Activated T-cell treated with anti-CD3 and anti-CD28 coated beads, Interleukin-2, amount 50 U/mL, for 24 hours (primary cell): ENCODE measurements at places on chromosomes 5 and 9.

- DNase-seq, result no peak
Measured at GRCh38 chr5:74567411-74567995, 73.0 kb downstream of the ENC1 start.

- DNase-seq, result no peak
Measured at GRCh38 chr5:81639556-81639955, 111.3 kb downstream of the SSBP2 start.

- no peak for DNase-seq
Measured at GRCh38 chr5:164784230-164784629, 1278.8 kb downstream of the MAT2B start.

DNA sequence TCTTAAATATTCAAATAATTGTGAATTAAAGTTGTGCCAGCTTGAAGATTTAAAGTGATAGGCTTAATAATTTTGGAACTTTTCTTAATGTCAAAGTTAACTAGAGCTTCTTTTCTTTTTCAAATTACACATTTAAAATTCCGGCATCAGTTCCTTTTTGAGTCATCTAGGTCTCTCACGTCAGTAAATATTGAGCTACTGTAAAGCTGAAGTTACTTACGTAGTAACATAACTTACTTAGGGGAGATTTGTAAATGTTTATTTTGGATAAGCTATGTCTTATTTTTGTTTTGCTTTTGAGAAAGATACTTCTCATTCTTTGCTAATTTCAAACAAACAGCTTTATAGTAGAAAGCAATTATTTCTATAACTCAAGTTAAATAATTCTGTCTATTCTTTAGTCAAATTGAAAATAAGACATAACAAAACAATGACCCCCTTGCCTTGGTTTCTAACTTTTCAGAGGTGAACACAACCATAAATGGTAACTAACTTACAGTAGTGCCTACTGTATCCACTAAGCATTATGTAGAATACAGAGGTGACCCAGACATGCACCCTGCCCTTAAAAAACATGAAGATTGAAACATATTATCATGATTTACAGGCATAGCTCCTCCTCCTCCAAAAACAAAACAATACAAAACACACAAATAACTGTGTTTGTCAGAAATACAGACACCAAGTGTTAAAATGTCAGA, 29.8 kb downstream of the CD274 start:
- DNase-seq, result no peak

DNA sequence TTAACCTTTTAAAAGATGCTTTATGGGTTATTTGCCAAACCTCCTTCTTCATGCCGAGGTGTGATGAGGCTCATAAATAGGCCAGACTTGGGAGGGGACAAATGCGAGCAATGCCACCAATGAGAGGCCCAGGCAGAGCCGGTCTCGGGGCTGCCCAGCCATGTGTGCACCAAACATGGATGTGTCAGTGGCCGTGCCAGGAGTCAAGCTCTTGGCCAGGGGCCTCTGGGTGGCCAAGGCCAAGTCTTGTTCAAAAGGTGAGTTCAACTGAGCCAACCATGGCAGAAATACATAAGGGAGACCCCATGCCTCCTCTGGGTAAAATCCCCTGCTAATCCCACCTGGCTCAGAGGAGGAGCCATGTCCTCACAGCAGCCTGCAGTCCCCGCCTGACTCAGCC, 10.9 kb upstream of the LCN15 start:
- DNase-seq, result no peak

DNA sequence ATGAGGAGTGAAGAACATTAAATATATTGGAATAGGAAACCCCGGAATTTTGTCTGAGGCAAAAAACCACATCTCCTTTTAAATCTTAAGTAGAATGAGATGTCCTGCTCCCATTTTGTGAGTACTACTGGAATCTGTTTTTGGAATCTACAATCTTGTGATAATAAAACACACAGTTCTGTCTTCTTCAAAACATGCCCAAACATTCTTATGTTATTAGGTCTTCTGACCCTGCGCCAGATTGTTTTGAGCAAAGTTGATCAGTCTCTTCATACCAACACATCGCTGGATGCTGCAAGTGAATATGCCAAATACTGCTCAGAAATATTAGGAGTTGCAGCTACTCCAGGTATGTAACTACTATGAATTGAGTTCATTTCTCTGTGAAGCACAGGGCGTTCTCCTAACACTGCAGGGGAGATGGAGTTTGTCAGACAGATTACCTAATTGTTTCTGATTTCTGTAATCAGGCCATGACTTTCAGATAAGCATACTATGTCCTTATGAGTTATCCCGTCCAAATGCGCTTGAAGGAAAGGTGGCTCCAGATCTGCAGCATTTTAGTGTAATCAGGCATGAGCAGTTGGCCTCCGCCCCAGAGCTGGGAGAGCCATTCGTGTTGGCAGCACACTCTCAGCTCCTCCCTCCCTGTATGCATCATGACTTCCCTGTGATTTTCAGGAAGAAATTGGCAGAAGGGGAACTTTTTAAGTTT, 88.0 kb downstream of the NLN start:
- no peak for DNase-seq
